Activated CD4-positive, alpha-beta T cell treated with anti-CD3 and anti-CD28 coated beads, Interleukin-2, amount 10 ng/mL, durations not matched to agents 24 days and 14 days (primary cell): ENCODE measurements at places on chromosomes 4 and X. TPM values are rescaled to one million over a fixed set of nuclear protein-coding genes. Genes with fewer than 3 reads are reported as not detected.
A peak's percentile ranks its signal among the peaks of the same experiment; 100 is the strongest.

- H3K27me3 ChIP-seq: no peaks in the 10 kb centered on the region
- no peak for DNase-seq
- no peak overlapping the region for H3K4me3 ChIP-seq
Measured at GRCh38 chrX:149036086-149036485, 469.0 kb downstream of the IDS start.

GRCh38 chr4:37535872-37536271 lies 150.3 kb downstream of the RELL1 start:
- H3K27me3 ChIP-seq: no peaks in the 10 kb centered on the region
- no peak overlapping the region for H3K27ac ChIP-seq
- DNase-seq: no peak
- no peaks in the 10 kb centered on the region for H3K36me3 ChIP-seq
- H3K4me3 ChIP-seq: no peak overlapping the region

- peaks cover 24% of the 10 kb centered on the region for H3K4me1 ChIP-seq
- peak overlapping the region; percentile 64 for H3K4me3 ChIP-seq
- H3K36me3 ChIP-seq: peaks cover 5% of the 10 kb centered on the region
- H3K27me3 ChIP-seq: no peaks in the 10 kb centered on the region
- peak overlapping the region; percentile 79 for H3K27ac ChIP-seq
Measured at GRCh38 chrX:41556958-41557357, 109.8 kb downstream of the NYX start.

GRCh38 chr4:138790706-138791340 lies 224.8 kb upstream of the NOCT start:
- no peak overlapping the region for H3K27ac ChIP-seq
- H3K36me3 ChIP-seq: no peaks in the 10 kb centered on the region
- H3K4me3 ChIP-seq: no peak overlapping the region
- no peaks in the 10 kb centered on the region for H3K4me1 ChIP-seq

The HMGN5 gene
- 0.88 and 1.5 TPM in 2 replicates for total RNA-seq

GRCh38 chr4:38343608-38344007 lies 320.4 kb upstream of the KLF3 start:
- peaks cover 39% of the 10 kb centered on the region for H3K27me3 ChIP-seq
- H3K27ac ChIP-seq: no peak overlapping the region
- no peak overlapping the region for H3K4me3 ChIP-seq
- peaks cover 3% of the 10 kb centered on the region for H3K36me3 ChIP-seq
- H3K4me1 ChIP-seq: no peaks in the 10 kb centered on the region
- DNase-seq: no peak

- no peak for DNase-seq
- no peak overlapping the region for H3K4me3 ChIP-seq
- H3K27me3 ChIP-seq: no peaks in the 10 kb centered on the region
- H3K4me1 ChIP-seq: no peaks in the 10 kb centered on the region
- no peak overlapping the region for H3K27ac ChIP-seq
Measured at GRCh38 chrX:9252182-9252581, 212.7 kb upstream of the TBL1X start.

The SLC9B2 gene
- 37.6 and 39.7 TPM in 2 replicates for total RNA-seq

DNA sequence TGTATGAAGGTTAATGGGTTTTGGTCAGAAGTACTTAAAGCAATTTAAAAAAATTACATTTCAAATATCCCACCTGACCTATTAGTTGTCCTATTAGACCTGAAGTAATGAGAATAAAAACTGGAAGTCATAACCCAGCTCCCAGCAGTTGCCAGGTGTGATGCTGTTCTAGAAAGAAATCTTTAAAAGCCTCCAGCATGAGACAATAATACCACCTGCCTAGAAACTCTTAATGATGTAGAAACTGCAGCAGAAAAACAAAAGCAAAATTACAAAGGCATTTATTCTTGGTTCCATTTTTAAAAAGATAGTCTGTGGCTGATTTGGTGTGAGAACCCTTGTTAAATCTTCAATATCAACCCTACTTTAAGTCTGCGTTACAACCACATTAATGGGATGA lies 1137.7 kb upstream of the TENM3 start:
- no peak overlapping the region for H3K4me3 ChIP-seq
- DNase-seq: no peak
- H3K27ac ChIP-seq: no peak overlapping the region

GRCh38 chr4:15794426-15794825 lies 16.3 kb downstream of the CD38 start:
- peaks cover 47% of the 10 kb centered on the region for H3K36me3 ChIP-seq
- peaks cover 47% of the 10 kb centered on the region for H3K4me1 ChIP-seq
- no peak for DNase-seq

DNA sequence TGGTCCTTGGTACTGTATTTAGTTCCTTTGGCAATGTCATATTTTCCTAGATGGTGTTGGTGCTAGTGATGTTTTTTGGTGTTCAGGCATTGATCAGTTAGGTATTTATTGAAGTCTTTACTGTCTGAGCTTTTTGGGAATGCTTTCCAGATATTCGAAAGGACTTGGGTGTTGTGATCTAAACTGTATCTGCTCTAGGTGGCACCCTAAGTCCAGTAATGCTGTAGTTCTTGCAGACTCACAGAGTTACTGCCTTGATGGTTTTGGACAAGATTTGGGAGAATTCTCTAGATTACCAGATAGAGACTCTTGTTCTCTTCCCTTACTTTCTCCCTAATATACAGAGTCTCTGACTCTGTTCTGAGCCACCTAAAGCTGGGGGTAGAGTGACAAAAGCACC lies 513.6 kb upstream of the PITX2 start:
- no peaks in the 10 kb centered on the region for H3K36me3 ChIP-seq
- no peak overlapping the region for H3K4me3 ChIP-seq
- DNase-seq: no peak
- H3K27me3 ChIP-seq: no peaks in the 10 kb centered on the region

DNA sequence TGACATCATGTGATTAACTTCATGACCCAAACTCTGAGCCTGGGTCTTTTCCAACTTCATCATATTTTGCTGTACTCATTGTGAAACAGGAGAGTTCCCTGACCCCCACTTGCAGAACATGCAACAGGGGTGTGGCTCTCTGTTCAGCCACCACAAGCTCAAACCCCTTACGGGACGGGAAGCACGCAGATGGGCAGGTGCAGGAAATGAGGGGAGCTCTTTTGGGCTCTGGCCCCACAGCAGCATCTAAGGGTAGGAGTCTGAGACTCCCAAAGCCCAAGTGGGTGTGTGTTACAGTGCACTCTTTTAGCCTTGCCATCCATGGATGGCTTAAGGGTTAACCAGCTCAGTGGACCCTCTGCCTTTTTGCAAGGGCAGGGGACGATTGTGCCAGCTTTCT lies 599.5 kb upstream of the SMIM31 start:
- no peak for DNase-seq
- no peaks in the 10 kb centered on the region for H3K36me3 ChIP-seq
- no peak overlapping the region for H3K4me3 ChIP-seq
- no peak overlapping the region for H3K27ac ChIP-seq
- H3K27me3 ChIP-seq: no peaks in the 10 kb centered on the region
- H3K4me1 ChIP-seq: no peaks in the 10 kb centered on the region

DNA sequence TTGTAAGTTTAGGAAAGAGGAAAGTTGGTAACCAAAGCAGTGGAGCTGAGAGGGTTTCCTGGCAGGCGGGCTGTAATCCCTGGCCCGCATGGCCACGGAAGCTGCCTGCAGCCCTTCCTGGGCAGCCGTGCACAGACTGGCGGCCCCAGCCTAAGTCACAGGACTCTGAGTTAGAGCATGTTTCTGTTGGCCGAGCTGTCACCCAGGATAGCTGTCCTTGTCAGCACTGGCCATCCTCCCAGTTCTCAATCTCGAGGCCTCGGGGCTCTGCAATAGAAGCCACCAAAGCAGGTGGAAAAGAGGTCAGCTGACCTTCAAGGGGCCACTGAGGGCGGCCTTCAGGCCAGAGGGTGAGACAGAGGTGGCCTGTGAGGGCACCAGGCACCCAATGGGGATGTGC lies 20.5 kb downstream of the PNMA6E start:
- H3K36me3 ChIP-seq: no peaks in the 10 kb centered on the region
- peaks cover 2% of the 10 kb centered on the region for H3K27me3 ChIP-seq
- no peak overlapping the region for H3K27ac ChIP-seq
- H3K4me1 ChIP-seq: no peaks in the 10 kb centered on the region

DNA sequence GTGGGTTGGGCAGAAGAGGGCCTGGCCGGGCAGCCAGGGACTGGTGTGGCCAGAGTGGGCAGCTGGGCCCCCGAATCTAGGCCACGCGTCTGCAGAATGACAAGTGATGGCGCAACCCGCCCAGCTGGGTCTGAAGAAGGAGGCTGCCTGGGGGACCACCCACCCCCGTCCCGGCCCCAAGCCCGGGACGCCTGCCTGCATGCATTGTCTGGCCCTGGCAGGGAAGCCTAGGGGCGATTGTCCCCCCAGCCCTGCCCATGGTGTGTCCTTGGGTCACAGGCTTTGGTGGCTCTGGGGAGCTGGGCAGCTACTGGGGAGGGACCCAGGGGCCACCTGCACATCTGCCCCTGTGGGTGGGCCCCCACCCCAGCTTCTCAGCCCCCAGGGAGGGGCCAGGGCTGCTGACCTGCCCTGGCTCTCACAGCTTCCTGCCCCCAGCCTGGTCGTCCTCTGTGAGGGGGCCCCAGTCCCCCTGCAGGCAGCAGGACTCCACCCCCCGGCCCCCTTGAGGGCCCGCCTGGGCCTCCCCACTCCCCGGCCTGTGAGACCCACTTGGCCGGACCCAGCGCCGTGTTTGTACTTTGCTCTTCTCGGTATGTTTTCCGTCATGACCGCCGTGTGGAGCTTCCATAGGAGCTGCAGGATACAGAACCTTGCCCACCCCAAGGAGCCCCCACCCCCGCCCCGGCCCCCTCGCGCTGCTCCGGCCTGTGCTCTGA lies 4.9 kb downstream of the FGFR3 start:
- H3K27ac ChIP-seq: no peak overlapping the region
- no peak for DNase-seq
- no peak overlapping the region for H3K4me3 ChIP-seq

GRCh38 chr4:174699654-174700053 lies 129.4 kb downstream of the GLRA3 start:
- H3K4me1 ChIP-seq: no peaks in the 10 kb centered on the region
- no peaks in the 10 kb centered on the region for H3K27me3 ChIP-seq
- H3K27ac ChIP-seq: no peak overlapping the region
- H3K4me3 ChIP-seq: no peak overlapping the region
- no peak for DNase-seq
- no peaks in the 10 kb centered on the region for H3K36me3 ChIP-seq

GRCh38 chr4:53432528-53433424 lies 55.3 kb downstream of the FIP1L1 start:
- peaks cover 11% of the 10 kb centered on the region for H3K4me1 ChIP-seq
- no peaks in the 10 kb centered on the region for H3K27me3 ChIP-seq
- no peak for DNase-seq
- H3K27ac ChIP-seq: no peak overlapping the region

The NDP gene
- total RNA-seq: not detected in 2 replicates

DNA sequence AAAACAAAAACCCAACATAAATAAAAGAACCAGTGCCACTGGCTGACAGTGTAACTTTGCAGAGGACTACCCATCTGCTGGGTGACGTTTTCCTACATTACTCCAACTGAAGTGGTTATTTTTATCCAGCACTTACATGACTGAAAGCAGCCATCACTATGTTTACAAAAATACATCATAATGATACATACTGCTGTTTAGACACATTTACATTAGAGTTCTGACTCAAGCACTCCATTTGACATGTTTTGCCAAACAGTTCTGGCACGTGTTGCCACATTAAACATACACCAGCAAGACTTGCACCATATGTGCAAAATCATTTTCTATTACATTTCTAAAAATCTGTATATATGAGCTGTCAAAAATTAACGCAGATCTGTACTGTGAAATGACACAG lies 39.6 kb downstream of the BEND4 start:
- DNase-seq: no peak
- H3K4me1 ChIP-seq: no peaks in the 10 kb centered on the region
- H3K4me3 ChIP-seq: no peak overlapping the region
- H3K27ac ChIP-seq: no peak overlapping the region
- H3K36me3 ChIP-seq: no peaks in the 10 kb centered on the region

DNA sequence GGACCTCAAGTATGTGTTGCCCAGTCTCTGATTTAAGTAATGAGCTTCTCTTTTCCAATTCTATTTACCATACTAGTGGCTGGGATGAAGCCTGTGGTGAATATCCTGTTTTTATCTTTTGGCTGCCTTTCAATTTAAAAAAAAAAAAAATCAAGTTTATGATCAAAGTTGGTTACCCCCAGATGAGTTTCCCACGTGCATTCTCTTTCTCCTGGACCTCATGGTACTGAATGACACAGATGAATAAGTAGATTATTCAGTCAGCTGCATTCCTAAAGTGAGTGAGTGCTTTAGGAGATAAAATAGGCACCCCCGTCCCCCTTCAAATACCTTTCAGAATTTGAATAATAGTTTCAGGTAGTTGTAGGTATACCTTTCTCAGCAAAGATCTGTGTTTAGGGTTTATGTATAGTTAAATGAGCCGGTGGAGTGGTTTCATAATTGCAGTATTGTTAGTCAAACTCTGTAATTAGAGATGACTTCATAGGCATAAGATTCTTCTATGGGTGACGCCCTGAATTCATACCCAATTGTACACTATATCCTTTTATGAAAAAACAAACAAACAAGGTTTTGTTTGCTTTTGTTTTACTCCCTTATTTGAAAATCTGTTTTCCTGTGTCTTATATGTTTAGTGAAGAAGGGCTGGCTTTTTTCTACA lies 41.9 kb downstream of the PLS3 start:
- no peaks in the 10 kb centered on the region for H3K36me3 ChIP-seq
- DNase-seq: no peak
- no peaks in the 10 kb centered on the region for H3K4me1 ChIP-seq
- no peaks in the 10 kb centered on the region for H3K27me3 ChIP-seq
- H3K27ac ChIP-seq: no peak overlapping the region

The SSX2B gene
- total RNA-seq: not detected in 2 replicates

The CCDC120 gene
- 4.4 and 4.5 TPM in 2 replicates for total RNA-seq

The RADX gene
- total RNA-seq: 5.7 and 7.4 TPM in 2 replicates

- no peaks in the 10 kb centered on the region for H3K36me3 ChIP-seq
- no peak overlapping the region for H3K27ac ChIP-seq
- H3K27me3 ChIP-seq: peaks cover 4% of the 10 kb centered on the region
- no peaks in the 10 kb centered on the region for H3K4me1 ChIP-seq
- DNase-seq: no peak
- H3K4me3 ChIP-seq: no peak overlapping the region
Measured at GRCh38 chr4:7472442-7473013, 37.8 kb upstream of the PSAPL1 start.

DNA sequence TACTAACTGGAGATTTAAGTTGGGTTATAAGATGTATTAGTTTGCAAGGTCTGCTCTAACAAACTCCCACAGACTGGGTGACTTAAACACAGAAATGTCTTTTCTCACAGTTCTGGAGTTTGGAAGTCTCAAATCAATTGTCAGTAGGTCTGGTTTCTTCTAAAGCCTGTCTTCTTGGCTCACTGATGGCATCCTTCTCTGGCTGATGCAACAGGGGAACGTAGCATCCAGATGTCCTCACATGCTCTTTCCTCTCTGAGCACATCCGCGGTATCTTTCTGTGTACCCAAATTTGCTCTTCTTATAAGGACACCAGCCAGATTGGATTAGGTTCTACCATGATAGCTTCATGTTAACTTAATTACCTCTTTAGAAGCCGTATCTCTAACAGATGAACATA lies 63.2 kb upstream of the BMP3 start:
- H3K4me1 ChIP-seq: no peaks in the 10 kb centered on the region
- H3K36me3 ChIP-seq: no peaks in the 10 kb centered on the region
- DNase-seq: no peak
- H3K27me3 ChIP-seq: no peaks in the 10 kb centered on the region
- H3K27ac ChIP-seq: no peak overlapping the region

GRCh38 chrX:48474127-48474526 lies 1.9 kb upstream of the FTSJ1 start:
- DNase-seq: peak; percentile 71
- no peak overlapping the region for H3K27ac ChIP-seq
- H3K4me1 ChIP-seq: peaks cover 29% of the 10 kb centered on the region
- H3K36me3 ChIP-seq: peaks cover 25% of the 10 kb centered on the region
- H3K4me3 ChIP-seq: no peak overlapping the region

GRCh38 chrX:78307665-78308064 lies 19.7 kb downstream of the CYSLTR1 start:
- no peak overlapping the region for H3K27ac ChIP-seq
- peaks cover 71% of the 10 kb centered on the region for H3K36me3 ChIP-seq
- H3K27me3 ChIP-seq: no peaks in the 10 kb centered on the region
- no peak overlapping the region for H3K4me3 ChIP-seq
- peaks cover 14% of the 10 kb centered on the region for H3K4me1 ChIP-seq
- DNase-seq: no peak
